RPMI7951 (cell line): ENCODE measurements at places on chromosomes 7 and 10. TPM values are rescaled to one million over a fixed set of nuclear protein-coding genes. Genes with fewer than 3 reads are reported as not detected.

MSS51 gene
- 0.24 and 0.39 TPM in 2 replicates for total RNA-seq

PNLIP gene
- not detected in 2 replicates for total RNA-seq

AKR1C3 gene
- total RNA-seq, result 88.1 and 95.2 TPM in 2 replicates

DENND2A gene
- 26.9 and 29.6 TPM in 2 replicates for total RNA-seq

DNA sequence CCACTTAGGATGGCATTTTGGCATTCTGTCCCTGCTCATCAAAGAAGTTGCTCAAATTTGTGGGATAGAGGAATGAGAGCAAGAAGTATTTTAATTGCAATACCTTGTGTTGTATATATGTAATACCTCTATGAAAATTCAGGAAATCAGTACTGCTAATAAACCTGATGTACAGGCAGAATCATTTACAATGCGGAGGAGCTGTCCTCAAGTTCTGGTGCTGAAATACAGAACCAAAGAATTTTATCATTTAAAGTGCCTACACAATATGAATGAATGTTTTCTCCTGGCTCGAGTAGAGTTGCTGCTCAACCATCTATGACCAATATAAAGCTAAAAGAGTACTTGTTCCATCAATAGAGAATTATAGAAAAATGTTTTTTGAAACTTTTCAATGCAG is 305.8 kb downstream of the PLXNA4 start:
- DNase-seq, result peak; percentile 44

- peak; percentile 19 for DNase-seq
Measured at GRCh38 chr7:106463851-106464611, 179.2 kb upstream of the NAMPT start.

GRCh38 chr7:126026421-126027088 is 1096.9 kb upstream of the POT1 start:
- DNase-seq, result no peak

DNA sequence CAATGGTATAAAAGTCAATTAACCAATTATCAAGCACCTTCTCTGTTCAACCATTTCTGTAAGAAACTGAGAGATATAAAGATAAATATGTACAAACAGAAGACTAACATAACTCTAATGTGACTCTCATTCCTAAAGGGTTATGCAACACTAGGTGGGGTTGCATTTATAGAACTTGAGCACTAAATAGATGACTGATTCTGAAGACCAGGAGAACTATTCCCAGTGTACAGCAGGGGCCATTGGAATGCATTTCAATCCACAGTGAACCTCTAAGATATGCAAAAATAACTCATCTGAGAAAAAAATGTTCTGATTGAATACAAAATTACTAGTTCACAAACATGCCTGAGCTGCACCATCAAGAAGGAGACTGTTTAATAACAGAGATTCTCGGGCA is 341.2 kb upstream of the STEAP1 start:
- DNase-seq, result no peak

DNA sequence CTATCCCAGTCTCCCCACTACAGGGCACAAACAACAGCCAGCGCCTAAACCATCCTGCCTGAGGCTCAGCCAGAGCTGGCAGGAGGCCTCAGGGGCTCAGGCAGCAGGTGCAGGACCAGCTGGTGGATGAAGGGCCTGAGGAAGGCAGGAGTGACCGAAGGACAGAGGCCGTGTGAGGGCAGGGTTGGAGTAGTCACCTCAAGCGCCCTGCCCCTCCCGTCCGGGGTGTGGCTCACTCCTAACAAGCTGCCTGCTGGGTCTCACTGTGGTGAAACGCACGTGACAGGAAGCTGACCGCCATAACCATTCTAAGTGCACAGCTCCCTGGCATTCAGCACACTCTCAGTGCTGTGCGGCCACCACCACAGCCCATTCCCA is 281.1 kb downstream of the ELFN1 start:
- peak; percentile 78 for DNase-seq
